ENCODE measurements at places on chromosomes 7 and 10.

DNA sequence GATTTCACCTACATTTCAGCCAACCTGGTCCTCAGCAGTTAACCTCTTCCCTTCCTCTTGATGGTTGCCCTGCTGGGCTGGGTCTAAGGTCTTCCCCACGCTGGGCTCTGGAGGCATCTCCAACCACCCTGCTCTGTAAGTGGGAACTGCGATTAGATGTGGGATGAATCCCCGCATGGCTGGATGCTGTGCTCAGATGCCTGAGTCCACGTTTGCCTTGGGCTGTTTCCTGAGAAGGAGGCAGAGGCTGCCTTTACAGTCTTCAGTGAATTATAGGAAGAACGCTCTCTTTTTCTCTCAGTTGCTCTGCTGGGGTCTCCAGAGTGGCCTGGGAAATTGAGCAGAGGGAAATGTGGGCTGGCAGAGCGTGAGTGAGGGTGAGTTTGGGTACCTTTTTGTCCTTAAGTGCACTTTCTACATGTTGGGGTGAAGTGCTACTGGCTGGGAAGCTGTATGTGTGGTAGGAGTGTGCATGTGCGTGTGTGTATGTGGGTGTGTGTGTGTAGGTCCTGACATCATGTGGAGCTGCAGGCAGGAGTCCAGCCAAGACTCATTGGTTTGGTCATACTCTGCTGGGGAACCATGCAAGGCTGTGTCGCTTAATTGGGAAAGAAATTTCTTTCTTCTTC is 1.5 kb downstream of the GIMAP8 start:
- no peak for DNase-seq

- DNase-seq, result no peak
Measured at GRCh38 chr7:803243-803635, 29.0 kb upstream of the SUN1 start.

- DNase-seq, result no peak
Measured at GRCh38 chr7:77386165-77386822, 29.9 kb downstream of the GSAP start.

- DNase-seq, result no peak
Measured at GRCh38 chr7:44379366-44380188, 54.2 kb upstream of the CAMK2B start.

DNA sequence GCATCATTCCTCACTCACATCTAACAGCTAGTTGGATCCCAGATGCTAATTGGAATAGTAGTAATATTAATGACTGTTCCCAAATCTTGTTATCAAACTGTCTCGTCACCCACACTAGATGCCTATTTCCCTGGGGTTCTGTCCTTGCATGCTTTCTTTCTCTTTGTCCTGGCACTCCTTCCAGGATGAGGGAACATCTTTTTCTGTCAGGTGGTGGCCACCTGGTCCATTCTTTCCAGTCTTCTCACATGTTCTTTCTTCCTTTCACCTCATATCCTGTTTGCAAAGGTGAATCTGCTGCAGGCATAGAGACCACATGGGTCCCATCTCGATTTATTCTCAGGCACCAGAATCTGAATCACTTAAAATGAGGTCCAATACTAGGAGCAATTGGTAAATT is 126.0 kb downstream of the CHN2 start:
- no peak for DNase-seq

GRCh38 chr10:114046087-114046458 is 2.4 kb downstream of the ADRB1 start:
- DNase-seq, result no peak

DNA sequence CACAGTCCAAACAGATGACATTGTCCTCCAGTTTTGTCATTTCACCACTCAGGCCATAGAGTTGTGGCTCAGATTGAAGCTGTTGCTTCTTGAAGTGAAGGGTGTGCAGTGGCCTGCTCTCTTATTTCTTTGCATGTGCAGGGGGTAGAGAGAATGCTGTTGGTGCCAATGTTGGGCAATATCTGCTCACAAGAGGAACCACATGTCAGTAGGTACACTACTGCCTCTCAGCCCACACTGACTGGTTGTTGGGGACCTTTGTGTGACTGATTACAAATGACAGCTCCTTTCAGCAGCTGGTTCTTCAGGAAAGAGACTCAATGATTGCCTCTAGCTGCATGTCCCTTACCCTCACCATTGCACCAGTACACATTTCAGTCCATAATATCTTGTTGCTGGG is 21.9 kb upstream of the SFTPA1 start:
- DNase-seq, result no peak

DNA sequence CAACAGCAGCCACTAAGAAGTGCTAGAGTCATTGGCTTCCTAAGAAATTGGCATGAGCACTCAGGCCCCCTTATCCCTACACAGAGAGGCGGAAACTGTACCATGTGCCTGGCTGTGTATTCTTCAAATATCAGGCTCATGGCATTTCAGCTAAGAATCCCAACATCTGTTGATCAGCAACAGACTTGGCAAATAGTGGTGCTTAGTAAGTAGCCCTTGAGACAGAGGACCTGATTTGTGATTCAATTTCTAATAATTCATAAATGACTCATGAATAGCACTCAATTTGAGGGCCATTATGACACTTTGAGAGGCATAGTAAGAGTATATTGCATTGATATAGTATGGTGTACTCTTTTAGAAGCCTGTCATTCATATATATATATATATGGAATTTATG is 309.1 kb downstream of the LRMDA start:
- no peak for DNase-seq

DNA sequence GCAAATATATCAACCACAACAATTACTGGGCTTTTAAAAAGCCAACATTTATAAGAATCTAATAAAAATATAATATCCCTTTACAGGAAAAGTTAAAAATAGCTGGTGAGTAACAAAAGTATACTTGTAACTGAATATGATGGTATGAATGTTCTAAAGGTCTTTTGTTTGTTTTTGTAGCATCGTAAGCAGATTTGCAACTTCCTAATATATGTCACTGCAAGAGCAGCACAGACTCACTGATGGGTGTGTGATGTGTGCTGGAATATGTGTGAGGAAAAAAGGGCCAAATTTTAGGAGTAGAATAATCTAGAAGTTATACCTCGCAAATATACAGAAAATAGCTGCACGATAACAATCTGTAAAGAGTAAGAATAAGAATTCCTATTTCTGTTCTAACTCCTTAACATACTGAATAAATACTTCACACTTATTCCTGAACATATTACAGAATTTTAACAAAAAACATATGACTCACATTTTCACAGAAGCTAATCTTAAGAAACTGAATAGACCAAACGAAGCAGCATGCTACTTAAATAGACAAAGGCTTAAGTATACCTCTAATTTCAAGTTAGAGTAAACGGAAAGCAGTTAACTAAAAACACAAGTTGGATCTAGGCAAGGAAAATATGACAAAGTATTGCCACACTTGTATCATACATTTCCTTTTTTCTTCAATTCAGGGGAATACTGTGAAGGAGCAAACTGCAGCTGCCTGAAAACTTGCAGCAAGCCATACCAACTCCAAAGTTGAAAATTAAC is 9.6 kb downstream of the ETV1 start:
- DNase-seq, result no peak

GRCh38 chr10:129658376-129659072 is 191.5 kb downstream of the MGMT start:
- no peak for DNase-seq

DNA sequence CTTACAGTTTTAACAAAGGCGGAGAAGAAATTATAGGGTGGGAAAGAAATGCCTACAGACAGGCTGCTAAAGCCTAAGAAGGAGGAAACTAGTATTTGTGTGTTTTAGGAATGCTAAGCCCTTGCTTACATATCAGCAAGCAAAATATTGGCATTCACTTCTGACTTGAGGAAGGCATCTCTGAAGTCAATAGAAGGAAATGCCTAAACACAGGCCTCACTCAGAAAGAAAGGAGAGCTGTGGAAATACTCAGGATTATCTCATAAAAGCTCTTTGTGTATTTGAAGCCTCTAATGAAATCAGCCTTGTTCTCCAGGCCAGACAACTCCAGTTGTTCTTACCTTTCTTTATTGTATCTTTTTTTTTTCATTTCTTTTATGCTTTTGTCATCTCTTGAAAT is 158.0 kb downstream of the AUTS2 start:
- no peak for DNase-seq

- DNase-seq, result no peak
Measured at GRCh38 chr7:91892821-91893340, 12.4 kb upstream of the MTERF1 start.

GRCh38 chr7:30700941-30701340 is 18.7 kb upstream of the CRHR2 start:
- DNase-seq, result no peak

DNA sequence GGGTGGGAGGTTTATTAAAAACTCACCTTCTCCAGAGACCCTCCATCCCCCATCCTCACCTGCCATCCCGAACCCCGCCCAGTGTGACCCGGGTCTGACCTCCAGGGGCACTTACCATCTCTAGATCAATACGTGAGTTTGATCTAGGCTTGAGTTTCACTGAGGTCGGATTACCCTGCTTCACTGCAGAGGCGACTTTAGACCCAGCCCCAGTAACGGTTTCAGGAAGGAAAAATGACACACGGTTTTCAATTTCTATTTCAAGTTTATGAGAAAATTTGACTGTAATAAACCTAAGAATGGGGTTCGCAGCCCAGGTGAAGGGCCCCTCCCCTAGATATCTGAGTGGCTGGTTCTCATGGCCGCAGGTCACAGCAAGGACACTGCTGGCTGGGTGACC is 33.1 kb downstream of the RCC1L start:
- DNase-seq, result no peak

DNA sequence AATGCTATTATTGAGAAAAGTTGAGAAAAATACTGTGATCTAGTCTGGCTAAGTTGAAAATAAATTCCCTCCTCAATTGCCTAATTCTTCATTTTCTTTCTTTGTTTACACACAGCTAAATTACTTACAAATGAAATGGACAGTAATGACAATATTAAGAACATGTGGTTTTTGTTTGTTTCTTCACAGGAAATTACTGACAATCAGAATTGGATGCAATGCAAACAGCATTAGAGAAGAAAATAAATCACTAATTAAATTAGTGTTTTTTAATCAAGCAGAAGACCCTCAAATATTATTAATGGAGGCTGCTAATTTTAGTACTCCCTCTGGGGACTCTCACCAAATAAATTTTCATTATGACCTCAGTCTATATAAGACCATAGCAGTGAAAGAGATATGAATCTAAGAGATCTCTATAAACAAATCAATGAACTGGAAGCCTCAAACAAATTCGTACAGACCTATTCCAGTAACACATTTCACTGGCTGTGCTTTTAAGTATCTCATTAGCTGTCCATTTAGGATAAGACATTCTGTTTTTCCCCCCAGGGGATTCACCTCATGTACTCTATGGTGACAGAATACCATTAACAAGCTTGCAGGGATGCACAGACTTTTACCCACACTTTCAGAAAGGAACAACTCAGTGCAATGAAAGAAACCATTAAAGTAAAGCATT is 202.0 kb upstream of the DGKB start:
- no peak for DNase-seq

- no peak for DNase-seq
Measured at GRCh38 chr7:123535517-123535916, 1.1 kb upstream of the IQUB start.

- no peak for DNase-seq
Measured at GRCh38 chr10:50982989-50983388, 91.3 kb upstream of the PRKG1 start.

- no peak for DNase-seq
Measured at GRCh38 chr7:71186535-71187057, 54.7 kb downstream of the GALNT17 start.

GRCh38 chr10:101578192-101578591 is 9.9 kb downstream of the POLL start:
- no peak for DNase-seq

GRCh38 chr10:1040133-1040532 is 8.8 kb downstream of the IDI1 start:
- DNase-seq, result no peak

DNA sequence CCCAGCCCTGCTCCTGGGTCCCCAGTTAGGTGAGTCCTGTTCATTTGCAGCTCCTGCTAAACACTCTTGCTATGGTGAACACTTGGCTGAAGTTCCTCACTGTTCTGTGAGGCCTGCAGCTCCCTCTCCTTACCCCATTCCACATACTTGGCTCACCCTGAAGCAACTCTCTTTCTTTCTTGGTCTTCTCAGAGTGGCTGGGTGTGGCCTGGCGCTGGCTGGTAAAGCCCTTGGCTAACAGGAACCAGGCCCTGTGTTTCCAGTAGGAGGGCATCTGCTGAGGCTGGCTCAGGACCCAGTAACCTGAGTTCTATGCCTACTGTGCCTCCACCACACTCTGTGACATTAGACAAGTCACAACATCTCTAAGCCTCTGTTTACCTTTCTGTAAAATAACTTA is 53.1 kb upstream of the COL13A1 start:
- no peak for DNase-seq

DNA sequence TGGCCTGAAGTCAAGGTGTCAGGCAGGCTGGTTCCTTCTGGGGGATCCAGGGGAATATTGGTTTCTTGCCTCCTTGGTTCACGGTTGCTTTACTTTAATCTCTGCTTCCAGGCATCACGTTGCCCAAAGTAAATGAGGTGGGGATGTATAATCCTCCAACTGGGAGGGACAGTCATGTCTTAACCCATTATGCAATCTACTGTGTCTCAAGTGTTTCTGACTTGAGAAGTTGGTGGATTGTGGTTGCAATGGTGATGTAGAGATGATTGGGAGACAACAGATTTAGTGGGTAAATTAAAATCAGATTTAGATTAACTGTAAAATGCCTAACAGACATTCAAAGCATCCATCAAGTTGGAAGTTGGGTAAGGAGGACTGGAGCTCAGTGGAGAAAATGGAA is 32.7 kb downstream of the TBXAS1 start:
- DNase-seq, result no peak

DNA sequence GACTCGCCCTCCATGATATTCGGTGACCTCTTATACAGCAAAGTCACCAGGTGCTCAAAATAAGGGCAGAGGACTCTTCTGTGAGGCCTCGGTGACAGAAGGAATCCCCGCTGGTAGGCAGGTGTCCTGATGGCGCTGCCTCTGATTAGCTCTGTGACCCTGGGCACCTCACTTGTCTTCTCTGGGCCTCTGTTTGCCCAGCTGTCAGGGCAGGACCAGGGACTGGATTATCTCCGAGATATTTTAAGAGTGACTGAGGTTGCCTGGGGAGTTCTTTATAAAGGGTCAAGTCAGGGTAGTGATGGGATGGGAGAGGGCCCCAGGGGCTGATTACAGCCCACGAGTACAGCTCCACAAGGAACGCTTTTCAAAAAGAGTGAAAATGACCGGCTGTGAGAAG is 70.9 kb upstream of the SAMD8 start:
- no peak for DNase-seq

GRCh38 chr10:93065675-93066543 is 5.3 kb downstream of the CYP26C1 start:
- DNase-seq, result no peak

GRCh38 chr7:142865766-142866165 is 10.9 kb downstream of the EPHB6 start:
- DNase-seq, result no peak

DNA sequence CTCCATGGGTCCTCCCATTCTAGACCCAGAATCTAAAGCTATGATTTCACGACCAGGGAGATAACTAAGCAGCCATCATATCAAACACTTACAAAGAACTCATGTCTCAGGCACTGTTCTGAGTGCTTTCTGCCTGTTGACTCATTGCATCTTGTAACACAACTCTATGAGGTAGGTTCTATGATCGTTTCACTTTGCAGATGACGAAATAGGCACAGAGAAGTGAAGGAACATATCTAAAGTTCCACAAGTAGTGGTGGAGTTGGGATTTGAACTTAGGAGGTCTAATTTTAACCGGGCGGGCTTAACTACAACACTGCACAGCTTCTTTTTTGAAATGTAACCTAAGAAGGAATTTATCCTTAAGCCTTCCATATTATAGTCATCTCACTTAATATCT is 2.9 kb downstream of the RBP4 start:
- DNase-seq, result no peak
